Activated CD4-positive, alpha-beta T cell treated with anti-CD3 and anti-CD28 coated beads, Interleukin-2, amount 50 U/mL, for 24 hours (primary cell): ENCODE measurements at places on chromosomes 6 and 20.

DNA sequence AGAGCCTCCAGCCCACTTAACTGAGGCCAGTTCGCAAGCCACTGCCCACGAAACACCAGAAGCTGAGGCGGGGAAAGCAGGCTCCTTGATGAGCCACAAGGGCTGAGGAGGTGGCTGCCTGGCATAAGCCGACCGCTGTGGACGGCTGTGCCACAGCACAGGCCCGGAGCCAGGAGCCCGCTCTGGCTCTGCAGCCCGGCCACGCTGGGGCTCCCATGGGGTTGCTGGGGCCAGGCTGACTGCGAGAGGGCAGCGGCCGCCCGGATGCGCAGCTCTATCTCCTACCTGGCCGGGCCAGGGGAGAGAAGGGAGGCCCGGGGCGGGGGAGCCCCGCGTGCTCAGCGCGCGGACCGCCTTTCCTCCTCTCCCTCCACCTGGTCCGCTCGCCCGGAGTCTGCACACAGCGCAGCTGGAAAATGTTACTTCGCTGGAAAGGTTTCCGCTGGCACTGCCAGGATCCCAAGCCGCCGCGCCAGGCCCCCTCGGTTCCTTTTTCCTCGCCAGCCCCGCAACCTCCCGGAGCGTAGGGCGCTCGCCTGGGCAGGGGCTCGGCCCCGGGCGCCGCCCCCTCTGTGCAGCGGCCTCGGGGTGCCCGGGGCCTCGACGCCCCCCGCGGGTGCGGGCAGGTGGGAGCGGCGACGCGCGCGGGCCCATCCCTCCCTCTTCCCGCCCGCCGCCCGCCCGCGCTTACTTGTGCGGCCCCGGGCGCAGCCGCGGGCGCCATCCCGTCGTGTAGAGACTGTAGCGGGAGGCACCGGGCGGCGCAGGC, 657 bp downstream of the EMILIN3 start:
- no peak for DNase-seq

DNA sequence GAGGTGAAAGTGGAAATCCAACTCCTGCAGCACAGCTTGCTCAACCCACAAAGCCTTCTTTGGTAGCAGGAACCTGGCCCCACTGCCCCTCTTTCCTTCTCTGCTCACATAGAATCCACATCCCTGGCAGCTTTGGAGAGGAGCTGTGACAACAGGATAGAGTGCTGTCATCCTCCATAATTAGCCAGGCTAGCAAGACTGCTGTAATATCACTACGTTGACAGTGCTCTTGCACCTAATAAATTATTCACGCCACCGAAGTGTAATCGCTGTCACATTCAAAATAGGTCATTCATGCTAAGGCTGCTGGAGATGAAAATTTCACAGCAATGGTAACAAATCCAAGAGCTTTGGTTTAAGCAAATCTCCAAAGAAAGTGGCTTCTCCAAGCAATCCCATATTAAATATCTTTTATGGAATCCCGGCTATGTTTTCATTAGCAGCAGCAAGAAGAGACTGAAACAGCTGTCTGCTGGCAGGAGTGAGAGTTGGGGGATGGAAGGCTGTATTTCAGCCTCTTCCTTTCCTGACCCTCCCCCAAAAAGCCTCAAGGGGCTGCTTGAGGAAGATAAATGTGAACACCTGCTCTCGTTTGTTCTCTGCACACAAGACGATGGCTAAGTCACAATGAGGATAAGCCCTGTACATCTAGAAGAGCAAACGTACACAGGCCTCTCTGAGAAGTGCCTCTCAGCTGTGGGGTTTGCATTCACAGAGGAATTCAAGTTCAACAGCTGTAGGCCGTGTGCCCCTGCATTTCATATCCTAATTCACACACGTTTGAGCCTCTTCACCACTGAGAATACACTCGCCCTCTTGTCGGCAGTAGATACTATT, 16.5 kb downstream of the RIPOR2 start:
- DNase-seq = no peak

GRCh38 chr6:7446619-7447325, 57.2 kb downstream of the RIOK1 start:
- DNase-seq = no peak

DNA sequence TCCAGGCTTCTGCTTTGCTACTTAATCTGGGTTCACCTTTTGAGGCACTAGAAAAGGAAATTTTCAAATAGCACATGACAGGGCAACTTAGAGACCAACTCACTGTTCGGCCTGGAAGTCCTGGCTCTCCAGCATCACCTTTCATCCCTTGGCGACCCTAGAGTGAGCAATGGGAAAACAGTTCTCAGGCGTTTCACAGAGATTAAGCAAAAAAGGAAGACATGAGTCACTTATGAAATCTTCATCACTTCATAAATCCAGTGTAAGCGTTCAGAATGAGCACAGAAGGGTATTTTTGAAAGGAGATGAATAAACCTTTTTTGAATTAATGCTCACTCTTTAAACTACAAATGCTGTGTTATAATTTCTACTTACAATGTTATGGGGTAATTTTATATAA, 104.0 kb downstream of the COL12A1 start:
- DNase-seq = no peak

DNA sequence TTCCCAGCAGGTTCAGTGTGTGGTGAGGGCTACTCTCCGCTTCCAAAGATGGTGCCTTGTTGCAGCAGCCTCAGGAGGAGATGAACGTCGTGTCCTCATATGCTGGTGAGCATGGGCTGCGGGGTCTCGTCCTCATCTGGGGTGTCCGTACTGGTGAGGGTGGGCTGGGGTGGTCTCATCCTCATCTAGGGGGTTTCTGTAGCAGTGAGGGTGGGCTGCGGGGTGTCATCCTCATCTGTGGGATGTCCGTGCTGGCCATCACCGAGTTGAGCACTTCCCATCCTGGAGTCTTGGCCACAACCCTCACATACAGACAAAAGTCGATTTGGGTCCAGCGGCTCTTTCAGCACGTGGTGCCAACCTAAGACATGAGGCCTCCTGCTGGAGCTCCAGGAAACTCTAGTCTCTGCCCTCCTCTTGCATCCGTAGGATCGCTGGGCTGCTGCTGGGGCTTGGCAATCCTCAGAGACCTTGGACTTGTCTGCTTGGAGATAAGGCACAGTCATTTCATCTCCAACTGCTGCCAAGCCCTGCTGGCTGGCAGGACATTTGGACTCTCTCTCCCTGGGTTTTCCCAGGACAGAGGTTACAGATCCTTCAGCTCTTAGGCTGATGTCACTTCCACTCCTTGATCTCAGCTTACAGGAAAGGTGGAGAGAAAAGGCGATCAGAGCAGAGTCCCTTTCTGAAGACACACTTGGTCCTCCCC, 160.4 kb downstream of the PACRG start:
- DNase-seq = no peak

- DNase-seq = no peak
These were observed 506.6 kb upstream of the NOX3 start for GRCh38 chr6:155962276-155962675.
